ENCODE measurements at places on chromosomes 1 and 21.

- DNase-seq = no peak
These were observed at the start of gene FCRL6 for GRCh38 chr1:159802111-159802510. Gene FCRL6, plus strand, starts transcription at chr1:159802360. Its CDS starts 65 bp downstream, at chr1:159802425.

- DNase-seq = no peak
These were observed 359.9 kb downstream of the HLX start for GRCh38 chr1:221239181-221239580.

DNA sequence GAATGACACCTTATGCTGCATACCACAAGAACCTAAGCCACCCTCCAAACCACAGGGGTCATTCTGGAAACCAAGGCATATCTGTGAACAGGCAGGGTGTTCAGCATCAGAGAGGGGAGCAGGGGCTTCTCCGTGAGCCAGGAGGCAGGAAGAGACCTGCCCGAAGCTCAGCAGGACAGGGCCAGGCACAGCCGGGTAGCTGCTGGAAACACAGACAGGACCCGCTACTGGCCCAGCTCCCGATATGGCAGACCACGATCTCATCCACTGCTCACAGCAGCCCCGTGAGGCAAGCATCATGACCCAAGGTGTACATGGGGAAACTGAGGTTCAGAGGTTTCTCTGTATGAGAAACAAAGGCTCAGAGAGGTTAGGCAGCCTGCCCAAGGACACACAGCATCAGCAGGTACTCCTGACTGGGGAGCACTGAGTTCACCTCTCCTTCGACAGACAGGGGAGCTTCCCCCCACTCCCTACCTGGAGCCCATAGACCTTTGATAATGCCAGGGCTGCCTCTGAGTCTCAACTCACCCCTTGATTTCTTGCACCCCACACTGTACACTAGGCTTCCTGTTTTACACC lies 317.7 kb downstream of the MATN1 start:
- no peak for DNase-seq

DNA sequence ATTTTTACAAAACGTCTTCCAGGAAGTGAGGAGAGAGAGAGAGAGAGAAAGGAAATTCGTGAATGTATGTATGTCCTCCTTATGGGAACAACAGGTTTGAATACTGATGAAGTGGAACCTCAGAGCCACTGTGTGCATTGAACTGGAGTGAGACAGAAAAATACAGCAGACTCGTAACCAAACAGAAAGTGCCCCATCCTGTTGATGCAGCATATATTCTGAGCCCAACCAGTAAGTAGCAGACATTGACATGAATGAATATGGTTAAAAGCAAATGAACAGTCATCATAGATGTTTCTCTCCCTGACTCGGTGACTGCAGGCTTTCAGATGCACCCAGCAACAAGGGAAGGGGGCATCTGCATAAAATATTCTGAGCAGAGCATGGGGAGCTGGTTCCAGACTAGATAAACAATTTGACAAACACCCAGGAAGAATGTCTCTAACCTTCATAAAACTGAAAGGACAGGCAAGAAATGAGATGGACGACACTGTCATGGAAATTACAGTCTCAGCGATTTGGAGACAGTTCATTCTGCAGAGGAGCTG lies 471.0 kb upstream of the PBX1 start:
- no peak for DNase-seq

GRCh38 chr1:94379615-94380014 lies 38.6 kb upstream of the ABCD3 start:
- no peak for DNase-seq

GRCh38 chr1:16372535-16373285 lies 5.7 kb downstream of the SZRD1 start:
- peak; percentile 63 for DNase-seq

DNA sequence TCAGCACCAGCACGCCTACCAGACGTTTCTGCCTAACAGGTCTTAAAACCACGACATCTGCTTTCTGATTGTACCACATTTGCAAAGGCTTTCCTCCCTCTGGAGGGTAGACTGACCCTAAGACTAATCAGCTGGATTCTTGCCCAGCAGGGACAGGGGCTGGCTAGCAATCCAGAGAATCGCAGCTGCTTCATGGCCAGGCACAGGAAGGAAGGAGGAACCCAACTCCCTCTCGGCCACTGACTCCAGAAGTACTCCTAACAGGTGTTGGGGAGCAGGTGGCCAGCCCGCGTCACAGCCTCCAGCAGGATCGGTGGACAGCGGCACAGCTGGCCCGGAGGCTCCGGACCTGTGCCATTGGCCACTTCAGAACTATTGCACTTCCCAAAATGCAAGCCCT lies 180.8 kb downstream of the NPHP4 start:
- no peak for DNase-seq

DNA sequence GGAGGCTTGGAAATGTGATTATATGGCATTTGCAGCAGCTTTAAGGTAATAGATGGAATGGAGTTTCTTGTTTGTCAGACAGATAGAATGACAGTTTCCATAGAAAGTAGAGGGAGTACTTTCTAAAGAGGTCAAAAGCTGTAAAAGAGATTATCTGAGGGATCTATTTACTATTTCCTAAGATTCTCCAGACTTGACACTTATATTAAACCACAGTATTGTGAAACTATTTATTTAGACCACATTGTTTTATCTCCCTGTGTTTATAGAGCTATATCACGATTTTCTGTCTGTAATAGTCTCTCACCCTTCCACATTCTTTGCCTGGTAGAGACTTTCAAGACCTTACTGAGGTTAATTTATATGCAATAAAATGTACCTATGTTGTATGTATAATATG lies 66.7 kb downstream of the MAN1A2 start:
- DNase-seq = peak; percentile 3

GRCh38 chr1:64006276-64007051 lies 197.0 kb upstream of the UBE2U start:
- DNase-seq = peak; percentile 56

DNA sequence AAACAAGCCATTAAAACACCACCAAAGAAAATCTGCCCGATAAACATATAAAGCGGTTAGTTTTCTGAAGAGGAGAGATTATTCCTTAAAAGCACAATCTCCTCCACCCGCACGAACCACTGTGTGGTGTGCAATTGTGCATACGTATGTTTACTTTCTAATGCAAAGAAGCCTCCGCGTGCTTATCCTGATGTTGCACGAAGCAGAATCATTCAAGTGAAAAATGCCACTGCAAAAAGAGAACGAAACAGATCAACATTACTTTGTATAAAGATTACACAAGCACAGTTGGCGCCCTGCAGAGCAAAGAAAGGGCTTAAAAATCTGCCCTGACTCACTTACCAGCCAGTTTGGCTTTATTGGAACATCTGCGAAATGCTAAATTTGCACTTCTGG lies 166.8 kb downstream of the ZNF281 start:
- peak; percentile 50 for DNase-seq

DNA sequence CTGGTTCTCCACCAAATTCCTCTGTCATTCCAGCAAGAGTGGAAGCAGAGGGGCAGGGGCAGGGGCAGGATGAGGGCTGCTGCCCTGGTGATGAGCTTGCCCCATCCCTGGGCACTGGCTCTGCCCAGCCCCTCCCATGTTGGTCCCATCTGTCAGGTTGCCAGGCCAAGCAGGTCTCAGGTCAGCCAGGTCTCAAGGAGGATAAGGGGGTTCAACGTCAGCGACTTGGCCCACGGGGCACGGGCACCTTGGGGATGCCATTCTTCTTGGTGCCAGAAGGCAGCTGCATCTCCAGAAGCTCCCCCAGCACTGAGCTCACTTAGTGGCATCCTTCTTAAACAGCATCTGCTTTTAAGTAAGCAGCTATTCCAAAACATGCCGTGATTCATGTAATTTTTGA lies 133.1 kb downstream of the AJAP1 start:
- no peak for DNase-seq

DNA sequence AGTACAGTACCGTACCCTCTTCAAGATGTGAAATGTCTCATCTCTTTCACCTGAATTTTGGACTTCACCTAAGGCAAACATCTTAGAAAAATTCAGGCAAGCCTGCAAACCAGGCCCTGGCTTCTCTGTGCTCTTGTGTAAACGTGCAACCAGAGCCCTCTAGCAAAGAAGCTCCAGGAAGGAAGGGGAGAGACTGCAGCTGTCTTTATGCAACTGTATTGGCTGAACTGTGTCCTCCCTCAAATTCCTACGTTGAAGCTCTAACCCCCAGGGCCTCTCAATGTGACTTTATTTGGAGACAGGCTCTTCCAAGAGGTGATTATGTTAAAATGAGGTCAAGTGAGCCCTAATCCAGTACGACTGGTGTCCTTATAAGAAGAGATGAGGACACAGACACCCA lies 60.3 kb downstream of the SLC45A1 start:
- peak; percentile 48 for DNase-seq

DNA sequence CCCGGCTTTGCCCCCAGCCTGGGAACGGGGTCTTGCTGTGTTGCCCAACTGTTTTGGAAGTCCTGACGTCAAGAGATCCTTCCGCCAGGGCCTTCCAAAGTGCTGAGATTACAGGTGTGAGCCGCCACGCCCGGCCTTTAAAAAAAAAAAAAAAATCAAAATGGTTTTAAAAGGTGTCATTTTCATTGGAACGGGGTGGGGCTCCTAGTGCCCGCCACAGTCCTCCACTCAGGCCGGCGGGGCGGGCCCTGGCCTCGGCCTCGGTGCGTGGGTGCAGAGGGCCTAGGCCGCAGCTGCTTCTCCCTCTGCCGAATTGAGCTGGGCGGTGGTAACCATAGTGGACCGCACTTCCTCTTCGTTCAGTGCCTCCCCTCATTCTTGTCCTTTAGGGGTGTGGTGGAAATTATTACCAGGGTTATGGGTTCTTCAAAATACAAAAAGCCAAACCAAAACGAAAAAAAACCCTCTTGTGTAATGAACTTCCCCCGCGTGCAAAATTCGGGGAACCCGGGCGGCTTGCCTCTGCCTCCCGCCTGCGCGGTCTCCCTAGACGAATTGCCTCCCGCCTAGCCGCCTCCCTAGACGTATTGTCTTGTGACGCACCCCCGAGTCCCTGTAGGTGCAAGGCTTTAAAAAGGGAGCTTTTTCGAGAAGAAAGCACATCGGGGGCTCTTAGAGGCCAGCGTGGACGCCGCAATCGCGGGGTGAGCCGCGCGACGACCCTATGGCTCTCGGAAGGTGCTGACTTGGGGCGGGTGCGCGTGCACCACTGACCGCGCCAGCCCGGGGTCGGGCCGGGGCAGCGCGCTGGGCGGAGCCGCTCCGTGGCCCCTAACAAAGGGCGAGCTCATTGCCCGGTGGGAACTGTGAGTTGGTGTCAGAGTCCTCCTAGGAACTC lies 10.5 kb upstream of the SPEN start:
- no peak for DNase-seq

DNA sequence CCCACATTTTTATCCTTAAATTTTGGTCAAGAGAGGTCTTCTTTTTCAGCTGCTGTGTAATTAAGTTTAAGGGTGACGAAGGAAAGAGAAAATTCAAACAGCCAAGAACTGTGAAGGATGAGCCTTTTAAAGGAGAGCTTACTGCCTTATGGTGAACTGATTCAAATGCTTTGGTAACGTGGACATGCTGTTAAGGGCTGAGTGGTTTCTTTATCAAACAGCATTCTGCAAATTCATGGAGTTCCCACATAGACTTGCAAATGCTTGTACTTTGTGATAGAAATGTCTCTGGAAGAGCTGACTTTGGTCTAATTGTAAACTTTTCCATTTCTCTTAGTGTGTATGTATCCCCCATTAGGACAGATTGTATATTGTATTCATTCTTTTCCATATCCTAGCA lies 93.8 kb downstream of the CHD1L start:
- DNase-seq = no peak

GRCh38 chr1:155389826-155390225 lies 69.1 kb downstream of the RUSC1 start:
- DNase-seq = peak; percentile 42
